ENCODE measurements at places on chromosomes 13 and 19.
A peak's percentile ranks its signal among the peaks of the same experiment; 100 is the strongest.

GRCh38 chr13:77533875-77534788 is 1.4 kb upstream of the SCEL start:
- peak; percentile 31 for DNase-seq

DNA sequence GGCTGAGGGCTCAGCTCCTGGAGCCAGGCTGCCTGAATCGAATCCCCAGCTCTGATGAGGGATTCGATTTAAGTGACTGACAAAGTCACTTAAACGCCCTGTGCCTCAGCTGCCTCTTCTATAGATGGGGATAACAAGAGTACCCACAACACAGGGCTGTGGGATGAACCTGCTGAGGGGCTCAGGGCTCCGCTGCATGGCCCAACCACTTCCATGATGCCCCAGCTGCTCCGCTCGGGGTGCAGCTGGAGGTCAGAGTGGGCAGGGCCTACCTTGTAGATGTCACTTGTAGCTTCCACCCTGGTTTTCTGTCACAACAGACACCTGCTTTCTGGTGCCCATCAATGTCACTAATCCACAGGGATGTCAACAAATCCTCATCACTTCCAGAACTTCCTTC is 39.2 kb downstream of the STK24 start:
- DNase-seq = no peak

DNA sequence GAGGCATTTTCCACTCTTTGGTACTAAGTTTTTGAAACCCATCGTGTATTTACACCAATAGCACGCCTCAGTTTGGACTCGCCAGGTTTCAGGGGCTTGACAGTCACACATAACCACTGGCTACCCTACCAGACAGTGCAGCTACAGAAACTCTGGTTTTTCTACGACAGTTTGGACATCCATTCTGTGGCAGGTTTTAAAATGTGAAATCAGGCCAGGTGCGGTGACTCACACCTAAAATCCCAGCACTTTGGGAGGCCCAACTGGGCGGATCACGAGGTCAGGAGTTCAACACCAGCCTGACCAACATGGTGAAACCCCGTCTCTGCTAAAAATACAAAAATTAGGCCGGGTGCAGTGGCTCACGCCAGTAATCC is 13.2 kb downstream of the KDELR1 start:
- no peak for DNase-seq

DNA sequence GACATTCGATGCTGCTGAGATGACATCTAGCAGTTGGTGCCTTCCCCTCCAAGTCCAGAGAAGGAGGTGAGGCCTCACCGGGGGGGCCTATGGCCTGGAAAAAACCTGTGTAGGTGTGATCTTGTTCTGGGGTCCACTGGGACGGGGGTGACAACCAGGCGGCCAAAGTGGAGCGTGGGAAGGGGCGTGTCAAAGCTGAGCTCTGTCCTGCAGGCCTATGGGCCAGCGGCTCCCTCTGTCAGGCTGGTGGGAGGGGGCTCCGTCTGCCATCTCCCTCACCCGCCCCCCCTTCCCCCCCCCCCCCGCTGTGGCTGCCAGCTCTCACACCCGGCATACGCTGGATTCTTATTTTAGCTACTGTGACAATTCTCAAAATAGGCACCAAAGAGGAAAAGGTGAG is 56.7 kb upstream of the UQCRFS1 start:
- DNase-seq = no peak

DNA sequence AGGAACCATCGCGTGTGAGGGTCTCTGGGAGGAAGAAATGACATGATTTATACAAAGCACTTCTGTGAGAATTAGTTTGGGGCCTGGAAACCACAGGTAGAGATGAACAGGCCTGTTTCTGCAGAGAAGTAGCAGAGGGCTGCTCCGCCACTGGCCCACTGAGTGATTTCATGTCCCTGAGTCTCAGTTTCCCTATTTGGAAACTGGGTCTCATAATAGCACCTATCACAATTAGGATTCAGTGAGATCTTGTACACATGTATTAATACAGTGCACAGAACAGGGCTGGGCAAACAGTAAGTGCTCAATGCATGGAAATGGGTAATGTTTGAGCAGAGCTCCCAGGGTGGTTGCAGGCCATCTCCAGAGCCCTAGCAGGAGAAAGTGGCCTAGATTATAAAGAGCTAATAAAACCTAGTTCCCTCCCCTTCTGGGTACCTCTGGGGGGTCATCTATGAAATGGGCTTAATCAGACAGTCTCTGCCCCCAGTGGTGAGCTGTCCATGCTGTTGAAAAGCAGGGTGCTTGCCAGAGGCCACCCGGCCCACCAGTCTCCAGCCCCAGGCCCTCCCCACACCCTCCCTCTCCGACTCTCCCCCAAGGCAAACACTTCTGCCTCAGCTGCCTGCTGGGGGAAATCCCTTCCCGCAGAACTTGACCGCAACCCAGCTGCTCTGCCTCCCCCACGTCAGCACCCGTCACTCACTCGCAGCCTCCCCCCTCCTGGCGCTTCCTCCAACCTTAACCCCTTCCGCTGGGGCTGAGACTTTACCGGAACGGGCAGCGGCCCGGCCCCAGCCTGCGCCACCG is 4.5 kb downstream of the BCL3 start:
- DNase-seq = peak; percentile 90

GRCh38 chr13:20461481-20461859 is 64.2 kb downstream of the CRYL1 start:
- DNase-seq = no peak

- no peak for DNase-seq
These were observed 265.1 kb upstream of the DACH1 start for GRCh38 chr13:72132075-72132474.

GRCh38 chr13:31179754-31180153 is 18.1 kb upstream of the HSPH1 start:
- no peak for DNase-seq

DNA sequence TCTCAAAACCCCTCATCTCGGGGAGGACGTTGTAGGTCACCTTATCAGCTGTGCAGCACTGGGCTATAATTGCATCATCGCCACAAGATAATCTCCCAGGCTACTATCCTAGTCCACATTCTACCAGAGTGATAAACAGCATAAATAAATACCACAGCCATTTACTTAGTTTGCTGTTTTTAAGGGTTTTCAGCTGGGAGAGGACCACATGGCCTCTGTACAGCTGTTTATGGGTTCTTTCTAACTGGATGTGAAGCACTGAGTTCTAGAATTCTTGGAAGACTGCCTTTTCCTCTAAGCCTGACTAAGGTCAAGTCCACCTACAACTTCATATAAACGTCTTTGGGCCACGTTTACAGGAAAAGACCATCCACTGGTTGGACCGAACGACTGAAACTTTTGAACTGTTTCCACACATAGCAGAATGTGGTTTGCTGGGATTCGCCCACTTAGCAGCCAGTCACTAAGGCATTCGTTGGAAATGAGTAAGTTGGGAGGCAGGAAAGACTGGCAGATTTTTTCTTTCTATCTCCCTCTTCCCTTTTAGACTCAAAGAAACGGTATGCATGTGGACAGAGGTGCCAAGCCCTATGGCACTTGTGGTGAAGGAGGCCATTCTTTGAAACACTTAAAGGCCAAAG is 752.5 kb upstream of the SGCG start:
- DNase-seq = no peak

- no peak for DNase-seq
These were observed 2.2 kb upstream of the GZMM start for GRCh38 chr19:541699-542098.

DNA sequence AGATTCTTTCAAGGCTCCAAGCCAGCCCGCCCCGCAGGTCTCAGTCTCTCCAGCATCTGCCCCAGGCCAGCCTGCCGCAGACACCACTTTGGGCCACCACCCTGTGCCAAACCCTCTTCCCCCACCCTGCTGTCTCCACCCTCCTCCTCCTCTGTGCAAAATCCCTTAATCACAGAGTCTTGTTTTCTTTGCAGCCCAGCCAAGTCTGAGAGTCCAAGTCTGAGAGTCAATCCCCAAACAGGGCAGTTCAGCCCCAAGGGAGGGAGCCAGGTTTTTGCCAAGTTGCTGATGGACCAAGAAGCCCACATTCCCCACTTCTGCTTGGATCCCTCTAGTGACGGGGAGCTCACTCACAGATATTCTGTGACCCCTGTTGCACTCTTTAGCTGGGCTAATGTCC is 3.1 kb downstream of the ADAMTS10 start:
- no peak for DNase-seq

DNA sequence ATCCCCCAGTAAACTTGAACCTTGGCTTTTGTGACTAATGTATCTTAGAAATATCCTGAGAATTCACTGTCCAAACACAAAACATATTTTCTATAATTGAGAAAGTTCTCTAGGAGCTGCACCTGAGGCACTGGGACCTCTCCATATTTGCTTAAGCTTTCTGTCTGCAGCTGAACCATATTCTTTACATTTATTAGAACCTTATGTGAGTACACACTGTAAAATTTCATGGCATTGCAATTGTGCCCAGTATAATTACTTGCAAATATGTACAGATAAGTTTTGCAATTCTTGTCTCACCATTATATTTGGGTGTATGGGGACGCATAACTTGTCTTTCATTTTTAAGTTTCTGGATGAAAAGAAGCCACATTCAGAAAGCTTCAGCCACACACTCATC is 280.7 kb upstream of the KLHL1 start:
- no peak for DNase-seq

GRCh38 chr13:38684714-38685113 is 2.2 kb upstream of the FREM2 start:
- peak; percentile 37 for DNase-seq

GRCh38 chr19:56245121-56245740 is 27.3 kb upstream of the EDDM13 start:
- no peak for DNase-seq

GRCh38 chr13:47672245-47673008 is 328.6 kb downstream of the SUCLA2 start:
- no peak for DNase-seq

DNA sequence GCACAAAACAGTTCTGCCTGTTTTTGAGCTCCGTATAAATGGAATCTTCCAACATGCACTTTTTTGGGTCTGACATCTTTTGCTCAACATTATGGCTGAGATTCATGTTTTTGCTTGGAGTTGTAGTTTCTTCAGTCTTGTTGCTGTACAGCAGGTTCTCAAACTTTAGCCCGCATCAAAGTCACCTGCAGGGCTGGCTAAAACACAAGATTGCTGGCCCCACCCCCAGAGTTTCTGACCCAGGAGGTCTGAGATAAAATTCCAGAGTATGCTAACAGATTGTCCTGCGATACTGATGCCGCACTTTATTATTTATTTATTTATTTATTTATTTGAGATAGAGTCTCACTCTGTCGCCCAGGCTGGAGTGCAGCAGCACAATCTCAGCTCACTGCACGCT is 79.8 kb upstream of the WASF3 start:
- DNase-seq = no peak

DNA sequence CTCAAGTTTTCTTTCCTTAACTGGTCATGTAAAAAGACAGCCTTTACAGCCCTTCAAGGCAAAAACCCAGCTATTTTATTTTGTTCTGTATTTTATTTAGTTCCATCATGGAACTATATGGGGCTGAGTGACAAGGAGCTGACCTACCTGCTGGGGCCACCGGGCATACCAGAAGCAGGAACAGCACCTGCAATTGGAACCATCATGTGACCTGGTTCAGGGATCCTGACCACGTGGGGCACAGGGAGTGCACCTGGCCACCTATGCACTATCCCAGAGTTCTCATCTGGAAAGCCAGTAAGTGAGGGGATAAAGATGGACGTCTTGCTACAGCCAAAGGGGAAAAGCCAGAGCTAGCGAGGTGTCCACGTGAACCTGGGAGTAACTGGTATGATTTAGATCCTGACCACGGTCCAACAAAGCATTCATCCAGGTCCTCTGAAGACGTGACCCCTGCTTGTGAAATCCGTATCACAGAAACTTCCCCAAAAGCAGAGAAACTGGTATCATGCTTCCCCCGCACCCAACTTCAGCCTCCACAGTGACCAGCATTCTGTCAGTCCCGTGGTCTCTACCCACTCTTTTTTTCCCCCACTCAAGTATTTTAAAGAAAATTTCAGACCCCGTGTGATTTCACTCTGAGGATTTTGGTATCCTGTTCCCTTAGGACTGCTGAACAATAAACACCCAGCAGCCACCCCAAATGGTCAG is 40.5 kb upstream of the SLC15A1 start:
- no peak for DNase-seq

GRCh38 chr13:109403012-109403421 is 383.4 kb downstream of the IRS2 start:
- no peak for DNase-seq

- DNase-seq = no peak
These were observed 1.6 kb upstream of the DIRAS1 start for GRCh38 chr19:2722541-2723344.

DNA sequence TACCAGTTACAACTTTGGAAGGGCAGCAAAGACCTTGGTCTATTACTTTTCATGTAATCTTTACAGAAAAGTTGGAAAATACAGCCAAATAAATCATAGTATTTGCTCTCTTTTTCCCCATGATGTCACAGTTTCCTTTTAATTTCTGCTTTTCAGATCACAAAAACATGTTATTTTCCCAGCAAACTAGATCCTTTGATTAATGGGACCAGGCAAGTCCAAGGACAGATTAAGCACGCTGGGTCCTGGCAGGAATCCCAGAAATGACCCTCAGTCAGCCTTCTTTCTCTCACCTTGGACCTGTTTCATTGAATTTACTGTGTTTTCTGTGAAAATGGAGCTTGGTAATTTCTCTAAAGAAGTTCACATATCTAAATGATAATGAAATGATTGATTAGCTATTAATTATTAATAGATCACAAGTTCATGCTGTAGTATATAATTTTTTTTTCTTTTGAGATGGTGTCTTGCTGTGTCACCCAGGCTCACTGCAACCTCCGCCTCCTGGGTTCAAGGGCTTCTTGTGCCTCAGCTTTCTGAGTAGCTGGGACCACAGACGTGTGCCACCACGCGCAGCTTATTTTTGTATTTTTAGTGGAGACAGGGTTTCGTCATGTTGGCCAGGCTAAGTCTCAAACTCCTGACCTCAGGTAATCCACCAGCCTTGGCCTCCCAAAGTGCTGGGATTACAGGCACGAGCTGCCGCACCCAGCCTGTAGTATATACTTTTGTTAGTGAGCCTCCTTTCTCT is 16.0 kb downstream of the SPATA13 start:
- no peak for DNase-seq

DNA sequence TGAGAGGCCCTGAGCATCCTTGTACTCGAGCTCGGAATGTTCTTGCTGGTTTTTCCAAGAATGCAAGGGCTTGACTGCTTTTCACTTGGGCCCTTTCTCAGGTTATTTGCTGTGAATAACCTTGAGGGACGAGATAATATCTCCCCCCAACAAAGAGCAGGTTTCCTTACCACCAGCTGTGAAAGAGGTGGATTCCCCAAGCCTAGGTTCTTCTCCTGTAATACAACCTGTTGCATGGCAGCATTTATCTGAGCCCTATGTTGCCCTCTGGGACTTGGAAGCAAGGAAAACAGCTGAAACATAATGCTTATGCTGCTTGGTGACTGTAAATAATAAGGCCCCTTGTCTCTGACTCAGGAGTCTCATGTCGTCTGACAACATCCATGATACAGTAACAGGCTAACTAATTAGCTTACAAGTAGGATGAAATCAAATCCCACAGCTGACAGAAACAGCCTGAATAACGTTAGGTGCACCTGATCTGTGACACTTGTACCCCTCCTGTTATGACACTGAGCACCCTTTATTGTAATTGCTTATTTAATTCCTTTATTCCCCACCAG is 43.6 kb upstream of the RCBTB2 start:
- no peak for DNase-seq

- DNase-seq = no peak
These were observed 530.6 kb downstream of the KLF12 start for GRCh38 chr13:73603646-73604045.

GRCh38 chr19:11337080-11337479 is 2.4 kb downstream of the RAB3D start:
- DNase-seq = no peak

GRCh38 chr13:40992678-40993518 is 26.2 kb downstream of the ELF1 start:
- peak; percentile 72 for DNase-seq

- DNase-seq = no peak
These were observed 24.4 kb downstream of the ZNF175 start for GRCh38 chr19:51595190-51596175.

Data from HT-29 (cell line).